ENCODE measurements at places on chromosomes 4 and X.

DNA sequence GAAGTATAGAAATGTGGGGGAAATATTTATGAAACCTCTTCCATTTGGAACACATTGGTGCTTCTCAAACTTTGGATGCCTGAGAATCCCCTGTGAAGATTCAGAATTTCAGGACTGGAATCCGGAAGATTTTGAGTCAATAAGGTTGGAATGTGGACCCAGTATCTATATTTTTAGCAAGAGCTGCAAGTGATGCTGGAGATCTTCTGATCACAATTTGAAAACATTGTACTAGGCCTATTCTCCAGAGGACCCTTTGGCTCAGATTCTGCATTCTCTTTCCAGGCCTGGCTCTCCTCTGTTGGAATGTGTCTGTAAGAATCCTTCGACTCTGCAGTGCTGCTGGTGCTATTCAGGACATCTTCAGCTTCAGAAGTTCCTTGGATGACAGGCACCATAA, 2.4 kb upstream of the PKD2 start:
- no peak for DNase-seq

- DNase-seq: no peak
Observed at GRCh38 chr4:177923888-177924287, 481.7 kb upstream of the AGA start.

- DNase-seq: no peak
Observed at GRCh38 chr4:143282211-143282707, 54.4 kb upstream of the GAB1 start.

GRCh38 chr4:57490520-57491255, 380.5 kb upstream of the IGFBP7 start:
- DNase-seq: no peak

DNA sequence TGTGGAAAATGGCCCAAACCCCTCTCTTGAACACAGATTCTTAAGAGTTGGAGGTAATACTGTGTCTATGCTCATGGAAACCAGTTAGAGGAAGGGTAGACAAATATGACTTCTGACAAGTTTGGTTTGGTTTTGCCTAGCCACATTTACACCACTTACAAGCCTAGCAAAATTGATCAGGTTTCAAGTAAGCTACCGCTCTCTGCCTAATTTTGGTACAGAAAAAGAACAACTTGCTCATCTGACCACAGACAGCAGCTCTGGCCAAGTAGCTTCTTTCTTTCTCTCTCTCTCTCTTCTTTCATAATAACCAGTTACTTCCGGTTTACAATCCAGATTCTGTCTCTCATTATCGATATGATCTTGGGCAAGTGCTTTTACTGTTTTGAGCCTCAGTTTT, 260.0 kb downstream of the GLUD2 start:
- no peak for DNase-seq

DNA sequence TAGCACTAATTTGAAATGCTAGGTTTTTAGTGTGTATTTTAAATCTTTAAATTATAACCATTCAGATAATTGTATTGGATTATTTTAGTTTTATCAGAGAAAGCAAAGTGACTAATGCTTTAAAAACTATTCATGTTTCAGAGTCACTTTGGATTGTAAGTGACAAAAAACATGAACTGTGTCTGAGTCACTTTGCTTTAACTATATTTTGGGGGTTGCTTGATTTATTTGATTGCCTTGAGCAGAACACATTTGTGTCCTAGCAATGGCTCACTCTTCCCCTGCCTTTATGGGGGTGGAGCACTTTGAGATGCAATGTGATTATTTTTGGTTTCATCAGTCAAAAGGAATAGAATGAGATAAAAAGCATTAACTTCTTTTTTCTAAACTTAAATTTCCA, 188.4 kb upstream of the ARX start:
- DNase-seq: no peak

DNA sequence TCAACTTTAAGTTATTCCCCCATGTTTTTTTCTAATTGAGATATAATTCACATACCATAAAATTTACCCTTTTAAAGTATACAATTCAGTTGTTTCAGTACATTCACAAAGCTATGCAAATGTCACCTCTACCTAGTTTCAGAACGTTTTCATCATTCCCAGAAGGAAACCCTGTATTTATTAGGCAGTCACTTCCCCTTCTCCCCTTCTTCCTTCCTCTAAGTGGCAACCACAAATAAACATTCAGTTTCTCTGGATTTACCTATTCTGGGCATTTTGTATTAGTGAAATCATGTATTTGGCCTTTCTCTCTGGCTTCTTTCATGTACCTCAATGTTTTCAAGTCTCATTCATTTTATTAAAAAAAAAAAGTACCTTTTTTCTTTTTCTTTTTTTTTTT, 101.9 kb downstream of the TET2 start:
- DNase-seq: no peak

GRCh38 chr4:126708716-126709115, 924.0 kb upstream of the INTU start:
- DNase-seq: no peak

DNA sequence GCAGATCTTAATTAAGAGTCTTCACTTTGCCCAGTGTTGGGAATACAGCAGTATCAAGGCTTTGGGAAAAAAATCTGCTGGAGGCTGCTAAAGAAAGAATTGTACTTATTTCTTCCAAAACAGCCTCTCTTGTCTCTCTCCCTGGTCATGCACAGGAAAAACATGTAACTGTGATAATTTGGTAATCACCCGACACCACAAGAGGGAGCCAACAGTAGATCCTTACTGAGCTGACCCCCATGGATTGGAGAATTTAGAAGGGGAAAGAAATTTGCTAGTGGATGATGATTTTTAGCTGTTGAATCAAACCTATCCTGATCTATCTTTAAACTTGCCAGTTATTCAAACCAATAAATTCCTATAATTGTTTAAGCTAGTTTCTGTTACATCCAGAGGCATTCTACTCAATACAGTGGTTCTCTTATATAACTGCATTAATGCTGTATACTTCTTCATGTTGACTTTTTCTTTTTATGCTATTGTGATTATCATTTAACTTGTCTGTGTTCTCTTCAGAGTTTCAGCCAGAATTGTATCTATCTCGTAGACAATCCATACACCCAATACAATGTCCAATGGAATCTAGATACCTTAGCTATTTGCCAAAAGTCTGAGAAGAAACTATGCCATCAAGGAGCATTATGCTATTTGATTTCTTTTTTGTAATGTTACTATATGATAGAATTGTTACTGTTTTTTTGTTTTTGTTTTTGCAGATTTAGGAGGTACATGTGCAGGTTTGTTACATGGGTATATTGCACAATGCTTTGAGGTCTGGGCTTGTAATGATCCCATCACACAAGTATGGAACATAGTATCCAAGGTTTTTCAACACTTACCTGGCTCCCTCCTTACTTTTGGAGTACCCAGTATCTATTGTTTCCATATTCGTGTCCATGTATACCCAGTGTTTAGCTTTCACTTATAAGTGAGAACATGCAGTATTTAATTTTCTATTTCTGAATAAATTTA, 31.3 kb upstream of the ARHGEF38 start:
- DNase-seq: no peak

DNA sequence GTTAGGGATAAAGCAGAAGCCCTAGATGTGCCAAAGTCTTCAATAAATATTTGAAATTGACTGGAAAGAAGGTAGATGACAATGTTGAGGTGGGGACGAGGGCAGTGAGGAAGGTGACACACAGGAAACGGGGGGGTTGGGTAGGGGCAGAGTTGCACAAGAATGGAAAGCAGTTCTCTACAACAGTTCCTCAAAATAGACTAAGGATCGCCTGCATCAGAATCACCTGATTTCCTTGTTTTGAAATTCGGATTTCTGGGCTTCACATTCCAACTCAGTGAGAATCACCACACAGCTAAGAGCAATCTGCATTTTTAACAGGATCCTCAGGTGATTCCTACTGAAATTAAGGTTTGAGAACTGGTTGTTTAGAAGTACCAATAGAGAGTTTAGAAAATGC, 70.6 kb downstream of the ARFIP1 start:
- DNase-seq: peak; percentile 7

GRCh38 chrX:46584736-46585135, 11.2 kb downstream of the CHST7 start:
- no peak for DNase-seq

DNA sequence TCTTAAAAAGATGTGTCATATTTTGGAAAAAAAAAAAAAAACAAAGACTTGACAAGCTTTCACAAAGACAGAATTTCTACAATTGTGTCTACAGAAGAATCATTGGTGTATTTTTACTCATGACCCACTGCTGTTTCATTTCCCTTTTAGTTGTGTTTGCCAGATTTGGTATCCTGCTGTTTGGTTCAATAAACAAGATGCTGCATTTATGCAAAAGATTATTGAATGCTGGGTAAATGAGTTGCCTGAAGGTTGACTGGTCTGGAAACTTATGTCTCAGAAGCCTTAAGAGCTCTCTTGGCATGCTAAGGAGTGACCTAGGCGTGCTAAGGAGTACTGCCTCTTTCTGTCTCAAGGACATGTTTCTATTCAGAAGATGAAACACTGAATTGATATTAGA, 64.9 kb upstream of the NPY2R start:
- no peak for DNase-seq

GRCh38 chr4:92387459-92388069, 83.8 kb downstream of the GRID2 start:
- DNase-seq: no peak

GRCh38 chrX:39112143-39112542, 310.9 kb downstream of the MID1IP1 start:
- DNase-seq: no peak

- DNase-seq: no peak
Observed at GRCh38 chr4:138879757-138880156, 135.8 kb upstream of the NOCT start.

- DNase-seq: no peak
Observed at GRCh38 chrX:18410038-18410437, 15.4 kb upstream of the CDKL5 start.

- DNase-seq: no peak
Observed at GRCh38 chrX:43481576-43481975, 174.5 kb upstream of the MAOA start.

GRCh38 chr4:62455871-62456270, 1255.7 kb downstream of the ADGRL3 start:
- DNase-seq: no peak

DNA sequence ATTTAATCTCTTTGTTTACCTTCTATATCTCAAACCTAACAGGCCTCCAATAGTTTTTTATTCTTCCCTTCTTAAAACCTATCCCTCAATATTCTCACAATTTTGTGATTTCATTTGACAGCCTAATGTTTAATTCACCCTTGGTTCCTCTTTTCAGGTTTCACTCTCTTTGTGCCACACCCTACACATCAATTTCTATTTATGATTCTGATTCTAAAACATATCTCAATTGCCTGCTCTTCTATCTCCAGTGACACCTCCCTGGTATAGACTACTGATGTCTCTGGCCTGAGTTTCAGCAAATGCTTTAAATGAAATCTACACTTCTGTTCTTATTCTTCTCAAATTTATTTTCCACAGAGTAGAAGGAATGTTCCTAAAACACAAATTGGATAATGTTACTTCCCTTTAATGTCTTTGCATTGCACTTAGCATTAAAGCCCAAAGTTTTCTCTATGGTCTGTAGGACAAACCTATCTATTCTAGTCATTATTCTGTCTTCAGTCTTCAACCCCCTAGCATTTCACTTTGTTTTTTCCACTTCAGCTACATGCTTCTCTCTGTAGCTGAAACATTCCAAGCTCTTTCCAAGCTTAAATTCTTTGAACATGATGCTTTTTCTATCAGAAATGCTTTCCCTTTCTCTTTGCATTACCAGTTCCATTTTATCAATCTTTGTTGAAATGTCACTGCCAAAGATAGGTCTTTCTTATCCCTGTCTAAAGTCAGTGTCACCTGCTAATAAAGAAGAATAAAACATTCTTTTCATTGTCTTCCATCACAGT, 622.0 kb downstream of the CENPC start:
- no peak for DNase-seq

DNA sequence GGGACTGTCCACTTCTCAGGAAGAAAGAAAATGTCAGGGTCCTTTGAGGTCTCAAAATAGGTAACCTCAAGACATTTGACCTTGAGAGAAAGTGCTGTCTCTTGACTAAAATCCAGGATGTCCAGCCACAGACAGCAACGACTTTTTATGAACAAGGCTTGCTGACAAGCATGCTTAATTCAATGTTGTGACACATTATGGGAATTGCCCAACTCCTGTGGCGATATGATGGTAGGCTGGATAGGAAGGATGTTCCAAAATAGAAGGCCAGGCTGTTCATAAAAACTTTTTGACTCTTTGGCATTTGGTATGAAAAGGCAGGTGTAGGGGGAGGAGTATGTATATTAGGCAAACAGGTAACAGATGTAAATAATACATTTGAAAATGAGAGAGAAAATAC, 50.8 kb upstream of the EDNRA start:
- no peak for DNase-seq

DNA sequence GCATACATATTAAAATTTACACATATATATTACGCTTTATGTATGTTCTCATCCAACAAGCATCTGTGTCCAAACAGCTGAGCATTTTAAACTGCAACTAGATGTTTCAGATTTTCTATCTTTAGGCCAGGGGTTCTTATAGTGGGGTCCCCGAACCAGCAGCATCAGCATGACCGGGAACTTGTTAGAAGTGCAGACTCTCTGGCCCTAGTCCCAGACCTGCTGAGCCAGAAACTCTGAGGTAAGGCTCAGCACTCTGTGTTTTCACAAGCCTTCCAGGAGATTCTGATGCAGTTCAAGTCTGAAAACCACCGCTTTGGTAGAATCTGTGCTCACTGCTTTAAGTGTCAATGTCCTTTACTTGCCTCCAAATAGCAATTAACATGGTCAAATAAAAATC, 266.2 kb upstream of the CASK start:
- DNase-seq: no peak

- DNase-seq: no peak
Observed at GRCh38 chr4:13329963-13330362, 154.2 kb downstream of the RAB28 start.

DNA sequence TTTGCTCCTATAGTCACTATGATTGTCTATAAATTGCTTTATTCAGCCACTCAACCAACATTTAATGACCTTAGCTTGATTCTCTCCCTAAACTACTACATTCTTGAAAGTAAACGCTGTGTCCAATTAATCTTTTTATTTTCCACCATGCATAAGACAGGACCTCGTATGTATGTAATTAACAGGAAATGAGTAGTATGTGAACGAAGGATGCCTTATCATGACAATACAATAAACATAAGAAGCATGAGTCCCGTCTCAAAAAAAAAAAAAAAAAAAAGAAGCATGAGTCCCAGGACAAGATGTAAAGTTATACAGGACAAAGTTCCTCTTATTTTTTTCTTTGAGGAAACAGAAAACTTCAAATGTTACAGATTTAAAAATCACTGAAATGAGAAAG, 92.5 kb downstream of the PPP3CA start:
- DNase-seq: no peak

DNA sequence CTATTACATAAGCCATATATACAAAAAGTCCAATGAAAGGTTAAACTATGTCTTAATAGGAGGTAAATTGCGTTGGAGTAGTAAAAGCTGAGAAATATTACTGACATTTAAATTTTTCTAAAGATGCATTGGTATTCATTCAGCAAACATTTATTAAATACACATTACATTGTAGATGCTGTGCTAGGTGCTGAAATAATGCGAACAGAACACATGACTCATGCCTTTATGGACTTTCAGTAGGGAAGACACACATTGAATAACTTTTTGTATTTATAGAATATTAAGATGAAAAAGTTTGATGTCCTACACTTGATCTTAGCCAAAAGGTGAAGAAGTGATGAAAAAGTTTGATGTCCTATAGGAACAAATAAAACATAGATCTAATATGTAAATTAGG, 871.1 kb upstream of the SLIT2 start:
- no peak for DNase-seq
